ENCODE measurements at places on chromosomes 12 and 14.

DNA sequence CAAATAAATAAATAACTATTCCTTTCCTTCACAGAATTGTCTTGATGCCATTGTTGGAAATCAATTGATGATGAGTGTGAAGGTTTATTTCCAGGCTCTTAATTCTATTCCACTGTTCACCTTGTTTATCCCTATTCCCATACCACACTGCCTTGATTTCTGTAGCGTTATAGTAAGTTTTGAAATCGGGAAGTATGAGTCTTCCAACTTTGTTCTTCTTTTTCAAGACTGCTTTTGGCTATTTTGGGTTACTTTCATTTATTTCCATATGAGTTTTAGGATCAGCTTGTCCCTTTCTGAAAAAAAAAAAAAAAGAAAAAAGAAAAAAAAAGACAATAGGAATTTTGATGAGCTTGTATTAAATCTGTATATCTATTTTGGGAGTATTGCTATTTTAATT, 9.3 kb upstream of the CDK2AP1 start:
- no peak for DNase-seq

DNA sequence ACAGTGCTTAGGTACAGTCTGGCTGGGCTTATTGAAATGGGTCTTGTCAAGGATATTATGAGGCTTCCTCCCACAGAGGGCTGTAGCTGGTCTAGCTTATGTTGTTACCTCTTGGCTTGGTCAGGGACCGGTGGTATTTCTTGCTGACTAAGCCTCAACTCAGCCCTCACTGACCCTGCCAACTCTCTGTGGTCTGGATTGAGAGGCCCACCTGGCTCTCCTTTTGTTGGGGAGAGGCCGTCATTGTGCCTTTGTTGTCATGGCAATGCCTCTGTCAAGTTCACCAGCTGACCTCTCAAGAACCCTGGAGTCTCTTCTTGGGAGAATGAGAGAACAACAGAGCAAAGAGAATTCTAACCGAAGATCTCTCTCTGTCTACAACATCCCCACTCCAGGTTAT, 245.6 kb upstream of the NPAS3 start:
- peak; percentile 100 for DNase-seq

GRCh38 chr14:34257505-34257904, 204.5 kb downstream of the SPTSSA start:
- DNase-seq: no peak

- no peak for DNase-seq
Observed at GRCh38 chr14:90641168-90641567, 175.1 kb downstream of the TTC7B start.

DNA sequence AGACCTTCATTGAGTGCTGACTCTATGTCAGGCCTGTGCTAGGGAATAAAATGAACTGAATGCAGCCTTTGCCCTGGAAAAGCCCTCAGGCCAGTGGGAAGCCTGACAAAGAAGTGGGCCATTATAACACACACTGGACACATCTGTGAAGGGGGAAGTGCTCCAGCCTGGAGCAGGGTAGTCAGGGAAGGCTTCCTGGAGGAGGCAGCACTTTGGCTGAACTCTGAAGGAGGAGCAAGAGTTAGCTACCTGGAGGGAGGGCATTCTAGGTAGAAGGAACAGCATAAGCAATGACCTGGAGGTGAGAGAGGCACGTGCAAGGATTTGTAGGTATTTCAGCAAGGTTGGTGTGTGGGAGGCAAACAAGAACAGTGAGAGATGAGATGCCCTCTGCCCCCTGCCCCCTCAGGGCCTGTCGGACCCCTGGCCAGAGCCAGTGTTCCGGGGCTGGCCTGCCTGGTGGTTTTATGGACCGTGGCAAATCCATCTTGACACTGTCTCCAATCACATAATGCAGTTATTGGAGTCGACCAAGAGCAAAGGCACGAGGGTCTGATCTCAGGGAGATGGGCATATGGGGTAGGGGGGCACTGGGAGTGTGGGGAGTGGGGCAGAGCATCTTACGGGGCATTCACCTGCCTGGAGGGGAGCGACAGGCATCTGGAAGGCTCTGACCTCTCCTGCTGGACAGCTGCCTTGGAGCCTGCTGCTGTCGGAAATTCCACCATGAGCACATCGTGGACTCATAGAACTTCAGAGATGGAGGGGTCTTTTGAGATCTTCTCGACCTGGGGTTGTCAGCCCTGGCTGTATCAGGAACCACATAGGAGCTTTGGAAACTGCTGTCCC, 2.7 kb upstream of the FAM222A start:
- no peak for DNase-seq

DNA sequence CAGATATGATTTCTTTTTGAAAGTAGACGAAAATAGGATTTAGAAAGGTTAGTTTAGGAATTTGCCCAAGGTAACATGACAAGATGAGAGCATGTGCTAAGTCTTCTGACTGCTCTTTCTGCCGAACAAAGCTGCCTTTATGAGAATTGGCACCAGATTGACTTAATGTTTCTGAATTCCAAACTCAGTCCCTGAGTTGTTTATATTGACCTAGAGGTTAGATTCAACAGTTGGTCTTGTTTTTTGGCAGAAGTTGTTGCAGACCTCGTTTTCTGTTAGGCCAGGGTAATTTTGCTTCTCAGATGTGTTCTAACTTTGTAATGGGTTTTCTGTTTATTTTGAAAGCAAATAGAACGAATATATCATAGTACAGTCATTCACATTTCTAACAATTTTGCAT, 61.5 kb upstream of the LRTM2 start:
- no peak for DNase-seq
